ENCODE measurements at places on chromosomes 1 and 21. TPM values are rescaled to one million over a fixed set of nuclear protein-coding genes. Genes with fewer than 3 reads are reported as not detected.
A peak's percentile ranks its signal among the peaks of the same experiment; 100 is the strongest.

GRCh38 chr1:25128121-25128621 lies 104.1 kb downstream of the SYF2 start:
- no peak overlapping the region for H3K27ac ChIP-seq
- no peak overlapping the region for H3K4me3 ChIP-seq
- no peaks in the 10 kb centered on the region for H3K36me3 ChIP-seq
- H3K4me1 ChIP-seq, result no peaks in the 10 kb centered on the region
- DNase-seq, result no peak

- peak overlapping the region; percentile 65 for H3K27ac ChIP-seq
- H3K27me3 ChIP-seq, result no peaks in the 10 kb centered on the region
- no peaks in the 10 kb centered on the region for H3K36me3 ChIP-seq
- H3K4me1 ChIP-seq, result no peaks in the 10 kb centered on the region
- DNase-seq, result no peak
Observed at GRCh38 chr1:23867542-23867894, 572 bp downstream of the FUCA1 start.

- H3K27ac ChIP-seq, result no peak overlapping the region
- DNase-seq, result no peak
- no peaks in the 10 kb centered on the region for H3K4me1 ChIP-seq
- no peak overlapping the region for H3K4me3 ChIP-seq
- H3K27me3 ChIP-seq, result no peaks in the 10 kb centered on the region
Observed at GRCh38 chr1:188708795-188709535, 1768.7 kb downstream of the BRINP3 start.

GRCh38 chr1:82162486-82163420 lies 362.0 kb downstream of the ADGRL2 start:
- DNase-seq, result no peak
- no peaks in the 10 kb centered on the region for H3K27me3 ChIP-seq
- no peak overlapping the region for H3K4me3 ChIP-seq

GRCh38 chr1:92342401-92342800 lies 43.5 kb downstream of the RPAP2 start:
- H3K27ac ChIP-seq, result no peak overlapping the region
- DNase-seq, result no peak
- H3K27me3 ChIP-seq, result no peaks in the 10 kb centered on the region

DNA sequence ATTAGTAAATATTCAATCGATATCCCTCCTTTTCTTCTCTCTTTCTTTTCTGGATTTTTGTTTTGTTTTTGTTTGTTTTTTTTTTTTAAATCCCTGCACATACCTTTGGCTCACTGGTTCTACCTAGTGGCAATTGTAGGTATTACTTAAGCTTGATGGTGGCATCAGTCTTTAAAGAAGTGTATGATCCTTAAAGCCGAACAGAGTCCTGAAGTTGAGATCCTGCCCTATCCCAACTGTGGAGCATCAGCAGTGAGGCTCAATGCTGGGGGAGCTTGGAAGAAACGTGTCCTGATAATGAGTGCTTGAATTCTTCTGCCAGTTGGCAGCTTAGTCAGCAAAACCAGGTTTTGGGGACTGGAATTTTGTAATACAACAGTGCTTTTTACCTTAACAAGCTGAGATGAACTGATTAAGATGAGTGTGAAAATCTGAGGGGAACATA lies 60.8 kb downstream of the FASLG start:
- no peaks in the 10 kb centered on the region for H3K4me1 ChIP-seq
- no peaks in the 10 kb centered on the region for H3K27me3 ChIP-seq
- H3K4me3 ChIP-seq, result no peak overlapping the region
- H3K36me3 ChIP-seq, result no peaks in the 10 kb centered on the region
- no peak for DNase-seq
- H3K27ac ChIP-seq, result no peak overlapping the region

DNA sequence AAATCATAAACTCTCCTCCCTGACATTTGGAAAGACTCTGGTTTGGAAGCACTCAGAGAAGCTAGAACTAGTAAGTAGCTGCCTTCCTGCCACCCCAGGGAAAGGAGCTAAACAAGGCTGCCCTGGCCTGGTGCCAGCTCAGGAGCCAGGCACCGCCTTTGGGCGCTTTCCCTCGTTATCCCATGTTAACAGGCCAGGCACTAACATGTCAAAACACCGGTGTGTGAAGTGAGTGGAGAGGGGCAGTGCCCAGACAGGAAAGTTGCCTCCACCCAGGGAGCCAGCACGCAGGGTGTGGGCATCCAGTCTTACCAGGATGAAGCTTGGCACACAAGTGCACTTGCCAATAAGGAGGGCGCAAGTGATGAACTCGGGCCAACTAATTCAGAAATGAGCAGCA lies 346.8 kb downstream of the RRAGC start:
- no peak overlapping the region for H3K4me3 ChIP-seq
- H3K4me1 ChIP-seq, result no peaks in the 10 kb centered on the region
- DNase-seq, result no peak
- no peaks in the 10 kb centered on the region for H3K36me3 ChIP-seq

- H3K27me3 ChIP-seq, result no peaks in the 10 kb centered on the region
- no peak overlapping the region for H3K4me3 ChIP-seq
- no peaks in the 10 kb centered on the region for H3K36me3 ChIP-seq
- H3K27ac ChIP-seq, result no peak overlapping the region
- H3K4me1 ChIP-seq, result no peaks in the 10 kb centered on the region
- no peak for DNase-seq
Observed at GRCh38 chr1:203069030-203069747, 16.6 kb downstream of the MYOG start.

GRCh38 chr1:205410581-205411298 lies 11.1 kb downstream of the LEMD1 start:
- H3K4me1 ChIP-seq, result no peaks in the 10 kb centered on the region
- no peak for DNase-seq
- H3K36me3 ChIP-seq, result no peaks in the 10 kb centered on the region
- H3K4me3 ChIP-seq, result no peak overlapping the region
- H3K27ac ChIP-seq, result no peak overlapping the region

DNA sequence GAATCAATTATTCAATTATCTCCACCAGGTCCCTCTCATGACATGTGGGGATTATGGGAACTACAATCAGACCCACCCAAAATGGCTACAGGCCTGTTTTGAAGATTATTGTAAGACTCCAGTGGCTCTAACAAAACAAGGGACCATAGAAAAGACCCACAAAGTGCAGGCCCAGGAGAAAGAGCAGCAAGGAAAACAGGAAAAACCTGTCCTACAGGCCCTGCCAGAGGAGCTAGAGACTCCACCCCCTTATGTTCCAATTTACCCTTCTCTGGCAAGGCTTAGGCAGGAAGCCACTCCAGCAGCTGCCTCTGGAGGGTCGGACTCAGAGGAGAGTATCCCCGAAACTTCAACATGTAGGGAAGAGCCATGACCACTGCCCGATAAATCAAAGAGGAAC lies 96.5 kb downstream of the LIPI start:
- H3K27ac ChIP-seq, result no peak overlapping the region
- no peak overlapping the region for H3K4me3 ChIP-seq
- DNase-seq, result no peak
- H3K27me3 ChIP-seq, result no peaks in the 10 kb centered on the region
- no peaks in the 10 kb centered on the region for H3K4me1 ChIP-seq

DNA sequence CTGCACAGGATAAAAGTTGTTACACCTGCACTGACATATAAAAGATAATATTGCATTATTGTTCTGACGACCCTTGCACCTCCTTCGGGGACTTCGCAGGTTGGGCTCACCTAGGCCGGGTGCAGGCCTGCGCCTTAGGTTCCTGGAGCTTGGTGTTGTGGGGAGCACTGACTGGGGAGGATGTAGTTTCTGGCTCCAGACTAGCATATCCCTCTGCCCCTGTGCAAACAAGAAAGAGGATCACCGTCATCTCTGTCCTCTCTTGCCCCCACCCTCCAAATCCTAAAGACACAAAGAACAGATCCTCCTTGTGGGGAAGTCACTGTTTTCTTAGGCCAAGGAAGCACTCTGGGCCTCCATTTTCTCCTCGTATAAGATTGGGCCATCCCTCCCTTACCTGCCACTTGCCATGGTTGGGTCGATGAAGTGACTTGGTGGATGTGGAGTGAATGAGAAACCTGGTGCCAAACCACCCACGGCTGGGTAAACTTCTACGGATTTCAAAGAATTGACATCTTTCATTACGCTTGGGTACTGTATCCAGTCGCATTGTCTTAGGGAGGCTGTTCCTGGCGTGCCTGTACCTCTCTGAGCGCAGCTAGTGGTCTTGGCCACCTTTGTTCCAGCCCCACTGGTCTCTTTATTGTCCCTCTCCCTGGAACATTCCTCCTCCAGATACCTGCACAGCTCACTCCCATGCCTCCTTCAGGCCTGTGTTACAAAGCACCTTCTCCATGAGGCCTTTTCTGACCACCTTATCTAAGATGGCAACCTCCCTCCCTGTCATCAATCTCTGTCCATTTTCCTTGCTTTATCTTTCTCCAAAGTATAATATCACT lies 34.4 kb upstream of the PKP1 start:
- no peak overlapping the region for H3K27ac ChIP-seq
- H3K36me3 ChIP-seq, result no peaks in the 10 kb centered on the region
- no peaks in the 10 kb centered on the region for H3K27me3 ChIP-seq
- no peak for DNase-seq
- H3K4me3 ChIP-seq, result no peak overlapping the region

DNA sequence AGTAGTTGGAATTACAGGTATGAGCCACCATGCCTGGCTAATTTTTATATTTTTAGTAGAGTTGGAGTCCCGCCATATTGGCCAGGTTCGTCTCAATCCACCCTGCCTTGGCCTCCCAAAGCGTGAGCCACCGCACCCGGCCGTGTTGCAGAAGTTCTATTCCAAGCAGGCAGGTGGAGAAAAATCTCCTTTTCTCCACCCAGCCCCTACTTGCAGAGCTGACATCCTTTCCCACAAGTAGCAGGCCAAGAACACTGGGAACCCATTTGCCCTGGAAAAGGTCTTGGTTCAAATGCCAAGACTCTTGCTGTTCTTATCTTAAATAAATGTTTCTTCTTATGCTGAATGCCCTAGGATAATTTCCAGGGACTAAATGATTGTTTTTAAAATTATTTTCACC lies 17.5 kb downstream of the AGL start:
- no peaks in the 10 kb centered on the region for H3K27me3 ChIP-seq
- H3K4me3 ChIP-seq, result no peak overlapping the region
- H3K36me3 ChIP-seq, result peaks cover 5% of the 10 kb centered on the region
- DNase-seq, result no peak
- H3K4me1 ChIP-seq, result no peaks in the 10 kb centered on the region

GRCh38 chr1:43067233-43067745 lies 104.8 kb downstream of the EBNA1BP2 start:
- no peak for DNase-seq
- no peaks in the 10 kb centered on the region for H3K27me3 ChIP-seq
- no peaks in the 10 kb centered on the region for H3K36me3 ChIP-seq
- no peaks in the 10 kb centered on the region for H3K4me1 ChIP-seq
- H3K27ac ChIP-seq, result no peak overlapping the region
- H3K4me3 ChIP-seq, result no peak overlapping the region

GRCh38 chr1:17233675-17234320 lies 15.1 kb upstream of the PADI3 start:
- DNase-seq, result peak; percentile 88
- no peaks in the 10 kb centered on the region for H3K27me3 ChIP-seq
- peak overlapping the region; percentile 58 for H3K27ac ChIP-seq

DNA sequence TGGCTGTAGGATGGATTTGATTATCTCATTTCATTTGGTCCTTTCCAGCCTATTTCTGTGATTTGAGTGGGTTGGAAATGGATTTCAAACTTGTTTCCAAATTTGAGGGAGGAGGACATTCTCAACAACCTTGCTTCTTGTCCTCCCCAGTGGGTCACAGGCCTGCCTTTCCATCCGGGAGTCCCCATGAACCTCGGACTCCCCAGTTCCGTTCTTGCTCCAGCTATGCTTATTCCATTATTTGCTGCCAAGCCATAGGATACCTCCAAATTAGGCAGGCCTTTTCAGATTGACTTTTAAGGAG lies 97.8 kb downstream of the DUSP10 start:
- no peak for DNase-seq
- no peaks in the 10 kb centered on the region for H3K27me3 ChIP-seq
- no peaks in the 10 kb centered on the region for H3K36me3 ChIP-seq
- H3K4me3 ChIP-seq, result no peak overlapping the region
- H3K27ac ChIP-seq, result no peak overlapping the region

DNA sequence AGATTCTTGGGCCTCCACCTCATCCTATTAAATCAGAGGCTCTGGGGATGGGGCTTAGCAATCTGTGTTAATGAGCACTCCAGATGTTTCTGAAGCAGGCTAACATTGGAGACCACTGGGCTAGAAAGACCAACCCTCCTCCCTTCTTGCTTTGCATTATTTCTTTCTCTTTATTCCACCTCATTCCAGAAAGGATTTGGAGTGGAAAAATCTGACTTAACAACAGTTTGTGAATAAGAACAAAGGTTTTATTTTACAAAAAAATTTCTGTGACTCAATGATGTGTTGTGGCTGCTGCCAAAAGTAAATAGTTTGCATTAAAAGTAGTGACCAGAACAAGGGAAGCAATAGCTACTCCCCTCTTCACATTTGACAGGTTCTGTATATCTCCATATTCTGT lies 79.4 kb downstream of the TGFB2 start:
- H3K36me3 ChIP-seq, result no peaks in the 10 kb centered on the region
- no peak overlapping the region for H3K4me3 ChIP-seq
- DNase-seq, result no peak
- H3K27ac ChIP-seq, result no peak overlapping the region
- H3K27me3 ChIP-seq, result no peaks in the 10 kb centered on the region
- no peaks in the 10 kb centered on the region for H3K4me1 ChIP-seq

DNA sequence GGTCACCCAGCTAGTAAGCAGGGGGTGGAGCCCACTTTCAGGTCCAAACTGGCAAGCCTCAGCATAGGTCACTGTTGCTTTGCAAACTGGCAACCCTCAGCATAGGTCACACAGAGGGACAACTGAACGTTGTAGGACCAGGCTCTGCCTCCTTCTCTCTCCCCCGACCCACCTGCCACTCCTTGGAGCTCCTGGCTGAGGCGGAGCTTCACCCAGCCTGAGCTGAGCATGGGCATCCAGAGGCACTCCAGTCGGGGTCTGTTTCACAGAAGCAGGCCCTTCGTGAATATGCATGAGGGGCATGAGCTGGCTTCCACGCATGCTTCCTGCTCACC lies 24.2 kb downstream of the CAPZB start:
- H3K27ac ChIP-seq, result peak overlapping the region; percentile 44
- DNase-seq, result no peak
- no peaks in the 10 kb centered on the region for H3K27me3 ChIP-seq
- no peaks in the 10 kb centered on the region for H3K4me1 ChIP-seq

CAMK2N1 gene
- 17.0 TPM for total RNA-seq

CFHR5 gene
- not detected for total RNA-seq

ATP1A2 gene
- 6.4 TPM for total RNA-seq

CATSPERE gene
- total RNA-seq, result 2.0 TPM

DISC1 gene
- total RNA-seq, result 12.1 TPM

DNAJC16 gene
- total RNA-seq, result 30.4 TPM

RBM11 gene
- total RNA-seq, result not detected

AGBL4 gene
- total RNA-seq, result 1.9 TPM

DENND4B gene
- 33.8 TPM for total RNA-seq

AADACL4 gene
- total RNA-seq, result not detected
